ENCODE measurements at places on chromosomes 5 and 9.

GRCh38 chr5:172005708-172006320, 624 bp downstream of the FBXW11 start:
- peak; percentile 35 for DNase-seq

- peak; percentile 52 for DNase-seq
Measured at GRCh38 chr5:147743678-147744374, 38.7 kb downstream of the JAKMIP2 start.

- peak; percentile 64 for DNase-seq
Measured at GRCh38 chr5:173581408-173582215, 34.8 kb downstream of the BOD1 start.

DNA sequence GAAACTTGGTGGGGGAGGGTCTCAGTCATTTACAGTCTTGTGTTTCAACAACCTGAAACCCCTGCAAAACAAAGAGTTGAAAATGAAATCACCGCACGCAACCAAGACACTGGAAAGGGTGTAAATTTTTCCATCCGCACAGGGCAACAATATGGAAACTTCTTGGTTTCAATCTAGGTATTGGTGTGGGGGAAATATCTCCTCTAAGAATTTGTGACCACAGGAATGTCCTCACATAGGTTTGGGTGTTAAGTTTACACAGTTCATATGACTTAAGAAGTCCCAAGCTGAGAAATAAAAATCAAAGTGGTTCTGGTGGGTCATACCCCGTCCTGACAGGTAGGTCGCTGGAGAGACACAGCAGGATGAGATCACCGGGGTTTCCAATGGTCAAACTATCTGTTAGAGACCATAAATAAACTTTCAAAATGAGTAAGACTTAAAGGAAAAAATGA, 51.9 kb upstream of the PIP5K1B start:
- DNase-seq, result no peak

DNA sequence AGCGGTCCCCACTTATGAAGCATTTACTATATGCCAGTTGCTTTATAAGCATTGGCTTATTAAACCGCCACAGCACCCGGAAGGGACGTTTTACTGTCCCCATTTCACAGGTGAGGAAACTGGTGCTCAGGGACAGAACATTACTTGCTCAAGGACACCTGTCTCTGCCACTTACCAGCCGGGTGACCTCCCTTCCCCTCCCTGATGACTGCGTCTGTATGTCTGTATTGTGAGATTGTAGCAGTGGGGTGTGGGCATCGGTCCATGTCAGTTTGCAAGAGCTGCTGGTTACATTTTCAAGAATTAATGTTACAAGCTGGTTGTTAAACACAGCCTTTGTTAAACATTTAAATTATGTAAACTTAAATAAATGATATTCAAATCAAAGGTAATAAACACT, 77.6 kb upstream of the LMX1B start:
- no peak for DNase-seq

DNA sequence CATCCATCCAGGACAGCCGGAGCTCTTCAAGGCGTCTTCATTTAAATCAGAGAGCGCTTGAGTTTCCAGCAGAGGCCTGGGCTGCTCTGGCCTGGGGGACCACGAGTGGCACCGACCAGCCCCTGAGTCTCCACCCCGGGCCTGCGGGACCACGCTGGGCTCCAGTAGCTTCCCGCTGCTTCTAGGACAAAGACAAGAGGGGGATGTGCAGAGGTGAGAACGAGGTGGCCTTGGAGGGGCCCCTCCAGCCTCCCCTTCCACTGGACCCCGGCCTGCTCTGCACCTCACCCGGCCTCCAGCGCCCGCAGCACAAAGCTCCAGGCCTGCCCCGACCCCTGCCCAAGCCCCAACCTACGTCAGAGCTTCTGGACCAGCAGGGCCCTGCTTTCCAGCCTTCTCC, 81.6 kb downstream of the IRX2 start:
- no peak for DNase-seq

- no peak for DNase-seq
Measured at GRCh38 chr9:118954857-118955256, 414.4 kb downstream of the BRINP1 start.

Data from hematopoietic multipotent progenitor cell treated with erythropoietin and hydrocortisone succinate and interleukin-3 and kit ligand, for 6 days (in vitro differentiated cells).